ENCODE measurements at places on chromosomes 11 and 22.

DNA sequence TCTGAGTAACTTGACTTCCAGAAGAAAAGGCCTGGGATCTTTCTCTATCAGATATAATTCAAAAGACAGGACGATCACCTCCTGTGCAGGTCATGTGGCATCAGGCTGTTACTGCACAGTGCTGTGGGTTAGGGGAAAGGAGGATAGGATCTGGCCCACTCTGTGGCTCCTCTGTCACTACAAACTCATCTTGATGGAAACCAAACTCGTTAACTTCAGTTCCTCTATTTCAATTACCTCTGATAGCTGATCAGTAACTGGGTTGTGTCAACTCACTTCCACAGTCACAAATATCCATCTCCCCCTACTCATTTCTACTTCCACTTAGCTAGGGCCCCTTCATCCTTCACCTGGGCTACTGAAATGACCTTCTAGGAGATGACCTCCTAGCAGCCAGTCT, 95.2 kb downstream of the RCN1 start:
- DNase-seq: no peak

GRCh38 chr11:34652191-34652973, 31.5 kb downstream of the EHF start:
- DNase-seq: no peak

DNA sequence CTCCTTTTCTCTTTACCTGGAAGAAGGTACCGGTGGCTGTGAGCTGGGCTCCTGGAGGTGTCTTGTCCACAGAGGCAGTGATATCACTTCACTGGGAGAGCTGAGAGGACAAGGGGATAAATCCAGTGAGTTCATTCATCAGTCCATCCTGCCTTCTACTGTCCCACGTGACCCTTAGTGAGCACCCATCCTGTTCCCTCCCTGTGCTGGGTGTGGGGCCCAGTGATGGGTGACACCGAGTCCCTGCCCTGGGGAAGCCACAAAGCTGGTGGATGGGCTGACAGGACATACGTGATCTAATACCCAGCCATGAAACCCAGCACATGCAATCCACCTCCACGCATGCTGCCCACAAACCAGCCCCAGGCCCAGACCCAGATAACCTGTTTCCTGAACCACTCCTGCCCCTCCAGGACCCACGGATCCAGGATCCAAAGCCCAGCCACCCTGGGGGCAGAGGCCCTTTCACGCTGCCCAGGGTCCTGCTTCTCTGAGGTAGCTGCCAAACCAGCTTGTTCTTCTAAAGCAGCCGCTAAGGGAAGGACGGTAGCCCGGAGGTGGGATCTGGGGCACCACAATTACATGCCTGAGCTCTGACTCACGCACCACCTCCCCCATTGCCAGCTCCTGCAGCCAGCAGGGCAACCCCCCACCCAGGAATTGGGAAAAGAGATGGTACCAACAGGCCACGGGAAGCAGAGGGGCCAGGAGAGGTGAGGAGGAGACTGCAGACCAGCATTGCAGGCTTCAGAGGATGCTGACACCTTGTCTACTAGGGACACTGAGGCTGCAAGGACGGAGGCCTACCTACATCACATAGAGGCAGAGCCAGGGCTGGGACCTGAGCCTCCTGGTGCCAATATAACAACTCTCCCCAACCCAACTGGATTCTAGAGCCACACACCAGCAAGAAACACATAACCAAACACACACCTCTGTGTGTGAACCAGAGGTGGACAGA, 35.2 kb downstream of the GDPD5 start:
- no peak for DNase-seq

GRCh38 chr22:27941143-27941542, 22.1 kb upstream of the PITPNB start:
- DNase-seq: no peak

DNA sequence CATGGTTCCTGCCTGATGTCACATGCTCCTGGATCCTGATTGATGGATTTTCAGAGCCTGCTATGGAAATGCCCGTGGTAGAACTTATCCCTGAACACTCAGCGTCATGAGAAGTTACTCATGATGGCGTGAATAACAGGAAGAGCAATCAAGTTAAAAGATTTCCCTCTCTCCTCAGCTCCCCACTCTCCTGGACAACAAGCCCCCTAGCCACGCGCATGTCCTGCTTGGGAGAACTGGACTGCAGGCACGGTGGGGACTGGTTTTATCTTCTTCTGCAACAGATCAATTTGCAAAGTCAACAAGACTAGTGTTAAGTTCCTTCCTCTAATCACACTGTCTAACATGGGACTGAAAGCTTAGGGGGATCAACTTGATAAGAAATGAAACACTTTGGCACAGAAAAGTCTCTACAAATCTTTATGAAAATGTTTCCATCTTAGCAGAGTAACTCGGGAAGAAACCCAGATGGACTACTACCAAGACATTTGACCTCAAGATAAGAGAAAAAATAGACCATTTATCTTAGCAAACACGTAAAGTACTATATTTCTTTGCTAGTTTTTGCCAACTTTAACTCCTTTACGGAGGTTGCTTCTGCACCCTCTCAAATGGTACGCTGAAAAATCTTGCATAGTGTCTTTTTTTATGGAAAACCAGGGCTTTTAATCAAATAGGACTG, 27.6 kb downstream of the POU2AF1 start:
- no peak for DNase-seq

GRCh38 chr11:34938611-34939010, 22.2 kb downstream of the PDHX start:
- no peak for DNase-seq

DNA sequence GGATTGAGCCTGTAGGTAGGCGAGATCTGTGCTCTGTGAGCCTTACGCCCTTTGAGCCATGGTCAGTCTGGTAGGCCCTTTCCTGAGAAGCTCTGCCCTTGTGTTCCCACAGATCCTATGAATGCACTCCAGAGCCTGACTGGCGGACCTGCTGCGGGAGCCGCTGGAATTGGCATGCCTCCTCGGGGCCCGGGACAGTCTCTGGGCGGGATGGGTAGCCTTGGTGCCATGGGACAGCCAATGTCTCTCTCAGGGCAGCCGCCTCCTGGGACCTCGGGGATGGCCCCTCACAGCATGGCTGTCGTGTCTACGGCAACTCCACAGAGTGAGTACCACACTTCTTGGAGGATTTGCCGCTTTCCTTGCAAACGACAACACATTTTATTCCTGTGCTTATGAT, 47.4 kb downstream of the MED15 start:
- DNase-seq: no peak

DNA sequence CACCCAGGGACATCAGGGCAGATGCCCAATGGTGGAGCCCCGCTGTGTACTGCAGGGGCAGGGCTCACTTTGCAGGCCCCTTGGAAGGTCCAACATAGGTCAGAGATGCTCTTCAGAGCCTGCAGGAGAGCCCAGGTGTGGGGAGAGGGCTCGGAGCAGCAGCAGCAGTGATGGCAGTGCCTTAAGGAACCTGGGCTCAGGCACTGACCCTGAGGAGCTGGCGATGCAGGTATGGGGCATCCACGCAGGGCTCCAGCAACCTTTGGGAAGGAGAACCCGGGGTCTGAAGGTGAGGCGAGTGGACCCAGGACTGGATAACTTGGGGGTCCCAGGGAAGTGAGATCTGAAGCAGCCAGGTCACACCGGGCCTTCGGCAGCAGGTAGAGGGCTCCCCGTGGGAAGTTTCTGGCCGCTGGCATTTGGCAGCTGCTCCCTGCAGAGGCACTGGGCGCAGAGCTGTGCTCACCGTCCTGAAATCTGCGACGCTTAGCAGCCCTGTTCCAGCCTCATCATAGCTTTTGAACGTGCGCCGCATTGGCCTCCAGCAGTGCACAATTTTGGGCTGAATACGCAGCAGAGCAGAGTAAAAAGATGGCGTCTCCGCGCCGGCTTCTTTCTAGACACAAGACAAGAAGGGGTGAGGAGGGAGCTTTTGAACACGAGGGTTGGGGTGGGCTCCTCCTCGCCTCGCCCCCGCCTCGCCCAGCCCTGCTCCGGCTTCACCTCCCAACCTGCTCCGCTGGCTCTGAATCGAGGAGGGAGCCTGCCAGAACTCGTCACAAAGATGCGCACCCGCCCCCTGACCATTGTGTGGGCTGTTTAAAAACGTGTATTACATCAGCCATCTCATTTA, 118.8 kb downstream of the MPPED1 start:
- no peak for DNase-seq

DNA sequence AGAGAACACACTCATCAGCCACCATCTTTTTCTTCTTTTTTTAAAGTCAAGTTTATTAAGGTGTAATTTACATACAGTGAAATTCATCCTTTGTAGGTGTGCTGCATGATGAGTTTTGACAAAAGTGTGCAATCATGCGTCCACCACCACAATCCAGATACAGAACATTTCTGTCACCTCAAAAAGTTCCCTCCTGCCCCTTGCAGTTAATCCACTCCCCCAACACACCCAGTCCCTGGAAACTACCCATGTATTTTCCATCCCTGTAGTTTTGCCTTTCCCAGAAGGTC, 126.7 kb downstream of the HIPK3 start:
- no peak for DNase-seq

- DNase-seq: no peak
Measured at GRCh38 chr11:86335131-86335767, 33.2 kb downstream of the HIKESHI start.

DNA sequence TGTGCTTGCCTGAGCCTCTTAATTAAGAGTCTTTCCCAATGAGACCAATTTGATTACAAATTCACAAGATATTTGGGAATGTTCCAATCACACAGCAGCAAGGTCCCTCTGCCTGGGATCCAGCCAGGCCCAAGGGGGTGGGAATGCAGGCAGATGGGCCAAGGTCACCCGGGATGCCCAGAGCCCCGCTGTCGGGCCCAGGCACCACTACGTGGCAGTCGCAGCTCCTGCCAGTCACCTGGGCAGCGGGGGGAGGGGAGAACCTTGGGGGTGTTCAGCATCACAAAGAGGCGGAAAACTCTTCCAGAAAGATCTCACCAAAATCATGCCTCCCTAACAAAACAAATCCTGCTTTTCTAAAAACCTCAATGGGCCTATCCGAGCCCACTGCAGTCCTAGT, 30.9 kb downstream of the PPM1F start:
- no peak for DNase-seq

GRCh38 chr22:17820879-17821439, 46.7 kb upstream of the BID start:
- DNase-seq: no peak

GRCh38 chr11:639332-639955, 2.4 kb downstream of the DRD4 start:
- no peak for DNase-seq

DNA sequence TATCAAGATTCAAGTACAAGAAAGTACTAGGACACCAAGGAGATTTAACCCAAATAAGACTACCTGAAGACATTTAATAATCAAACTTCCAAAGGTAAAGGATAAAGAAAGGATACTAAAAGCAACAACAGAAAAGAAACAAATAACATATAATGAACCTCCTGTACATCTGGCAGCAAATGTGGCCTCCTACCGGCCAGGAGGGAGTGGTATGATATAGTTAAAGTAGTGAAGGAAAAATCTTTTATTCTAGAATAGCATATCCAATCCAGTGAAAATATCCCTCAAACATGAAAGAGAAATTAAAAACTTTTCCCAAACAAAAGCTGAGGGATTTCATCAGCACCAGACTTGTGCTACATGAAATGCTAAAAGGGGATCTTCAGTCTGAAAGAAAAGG, 104.7 kb upstream of the GUCY1A2 start:
- no peak for DNase-seq

DNA sequence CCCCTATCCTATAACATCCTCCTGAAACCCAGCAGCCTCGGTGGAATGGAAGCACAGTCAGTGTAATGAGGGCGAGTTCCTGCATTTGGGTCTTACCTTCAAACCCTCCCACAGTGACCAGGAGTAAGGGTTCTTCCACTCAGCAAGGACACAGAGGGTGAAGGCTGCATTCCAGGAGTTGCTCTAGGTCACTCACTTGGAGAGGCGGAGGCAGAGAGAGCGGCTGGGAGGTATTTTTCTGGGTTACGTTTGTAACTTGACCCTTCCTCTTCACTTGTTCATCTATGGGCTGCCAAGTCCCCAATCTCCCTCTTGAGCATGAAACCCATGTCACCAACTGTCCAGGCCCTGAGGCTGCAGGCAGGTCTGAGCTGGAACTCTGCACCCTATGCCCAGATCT, 36.8 kb upstream of the SHISAL1 start:
- DNase-seq: no peak

DNA sequence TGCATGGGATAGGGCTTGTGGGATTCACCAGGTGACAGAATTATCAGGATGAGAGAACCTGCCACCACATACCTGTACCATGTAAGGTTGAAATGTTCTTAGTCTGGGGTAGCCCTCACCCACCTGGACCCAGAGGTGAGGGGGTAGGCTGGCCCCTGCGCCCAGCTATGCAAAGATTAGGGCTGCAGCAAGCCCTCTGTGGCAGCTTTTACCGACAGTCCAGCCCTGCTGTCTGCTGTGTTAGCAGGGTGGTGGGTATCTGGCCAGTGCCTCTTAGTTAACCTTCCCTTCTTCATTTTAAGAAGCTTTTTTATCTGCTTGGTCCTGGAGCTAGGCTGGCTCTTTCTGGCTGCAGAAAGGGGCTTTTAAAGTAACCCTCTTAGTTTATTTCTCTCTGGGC, 13.9 kb downstream of the INSC start:
- no peak for DNase-seq

DNA sequence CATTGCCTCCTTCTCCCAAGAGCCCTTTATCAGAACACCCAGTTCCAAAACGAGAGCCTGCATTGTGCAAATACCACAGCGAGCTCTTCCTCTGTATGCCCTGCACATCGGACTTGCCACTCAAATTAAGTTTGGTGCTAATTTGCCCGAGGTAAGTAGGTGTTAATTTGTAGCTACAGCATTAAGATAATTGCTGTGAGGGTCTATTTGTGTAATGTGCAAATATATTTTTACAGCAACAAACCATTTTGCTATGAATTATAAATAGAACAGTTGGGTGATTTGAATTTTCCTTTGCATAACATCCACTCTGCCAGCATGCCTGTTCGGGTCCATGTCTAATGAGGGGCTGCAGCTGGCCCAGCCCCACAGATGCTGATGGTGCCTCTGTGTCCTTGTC, 8.1 kb downstream of the ARHGAP8 start:
- DNase-seq: no peak

DNA sequence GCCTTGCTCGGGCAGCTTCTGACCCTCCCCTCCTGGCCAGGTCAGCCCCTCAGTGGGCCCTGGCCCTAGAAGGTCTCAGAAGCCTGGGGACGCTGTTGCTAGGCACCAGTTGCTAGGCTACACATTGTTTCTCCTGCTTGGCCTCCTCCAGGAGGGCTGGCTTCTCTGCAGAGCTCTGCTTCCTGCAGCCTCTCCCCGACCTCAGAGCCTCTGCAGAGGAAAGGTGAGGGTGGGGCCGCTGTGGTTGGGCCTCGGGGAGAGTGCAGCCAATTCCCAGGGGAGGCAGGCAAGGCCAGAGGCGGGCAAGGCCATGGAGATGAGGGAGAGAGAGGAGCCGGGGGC, 27.6 kb upstream of the LRRC10B start:
- peak; percentile 61 for DNase-seq

- DNase-seq: no peak
Measured at GRCh38 chr22:37121887-37122591, 12.5 kb upstream of the TMPRSS6 start.

DNA sequence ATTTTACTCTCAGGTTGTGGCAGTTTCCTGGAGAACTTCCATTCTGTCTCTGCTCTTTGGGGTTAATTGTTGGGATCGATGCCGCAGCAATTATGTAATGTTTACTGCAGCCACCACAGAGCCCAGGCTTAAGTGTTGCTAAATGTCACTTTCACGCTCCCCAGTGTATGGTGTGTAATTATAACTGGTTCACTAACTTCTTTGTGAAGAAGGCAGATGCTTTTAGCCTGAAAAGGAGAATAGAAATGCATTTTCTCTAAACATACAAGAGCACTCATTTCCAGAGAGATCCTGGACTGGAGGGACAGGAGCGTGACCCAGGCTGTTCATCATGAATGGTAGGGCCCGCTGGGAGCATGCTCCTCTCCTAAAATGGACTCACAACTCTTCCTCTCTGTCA, 132.2 kb upstream of the PLET1 start:
- DNase-seq: peak; percentile 82

Measured in NCI-H2107 (cell line).